SK-N-SH (cell line): ENCODE measurements at places on chromosomes 4 and X. TPM values are rescaled to one million over a fixed set of nuclear protein-coding genes. Genes with fewer than 3 reads are reported as not detected.

- DNase-seq: no peak
- no peaks in the 10 kb centered on the region for H3K27me3 ChIP-seq
- no peaks in the 10 kb centered on the region for H3K36me3 ChIP-seq
- H3K4me3 ChIP-seq: no peak overlapping the region
Measured at GRCh38 chr4:182102576-182102975, 140.6 kb upstream of the TENM3 start.

DNA sequence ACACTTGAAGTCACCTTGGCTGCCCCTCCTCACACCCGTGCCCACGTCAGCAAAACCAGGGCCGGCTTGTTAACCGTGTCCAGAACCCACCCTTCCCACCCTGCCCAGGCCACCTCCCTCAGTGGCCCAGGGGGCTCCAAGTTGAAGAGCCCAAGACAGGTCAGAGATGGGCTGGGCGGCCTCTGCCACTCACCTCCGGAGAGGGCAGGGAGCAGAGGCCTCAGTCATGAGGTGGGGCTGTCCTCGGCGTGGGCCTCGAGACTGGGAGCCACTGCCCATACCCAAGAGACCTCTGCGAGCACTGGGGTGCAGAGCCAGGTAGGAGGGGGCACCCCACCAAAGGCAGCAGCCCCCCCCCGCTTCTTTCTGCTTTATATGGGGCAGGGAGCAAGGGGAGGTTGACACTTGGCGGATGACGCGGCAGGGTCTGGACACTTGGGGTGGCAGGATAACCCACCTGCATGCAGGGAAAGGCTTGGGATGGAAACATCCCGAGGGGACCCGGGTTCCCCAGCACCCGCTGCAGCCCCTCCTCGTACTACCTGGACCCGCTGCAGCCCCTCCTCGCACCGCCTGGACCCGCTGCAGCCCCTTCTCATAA is 38.0 kb upstream of the SPON2 start:
- no peak overlapping the region for H3K27ac ChIP-seq
- H3K36me3 ChIP-seq: peaks cover 3% of the 10 kb centered on the region
- no peak overlapping the region for H3K4me3 ChIP-seq
- H3K4me1 ChIP-seq: peaks cover 42% of the 10 kb centered on the region; the same call in 1 of the 2 replicates

The PABPC1L2B gene
- 0.05 TPM in 2 replicates for polyA plus RNA-seq

DNA sequence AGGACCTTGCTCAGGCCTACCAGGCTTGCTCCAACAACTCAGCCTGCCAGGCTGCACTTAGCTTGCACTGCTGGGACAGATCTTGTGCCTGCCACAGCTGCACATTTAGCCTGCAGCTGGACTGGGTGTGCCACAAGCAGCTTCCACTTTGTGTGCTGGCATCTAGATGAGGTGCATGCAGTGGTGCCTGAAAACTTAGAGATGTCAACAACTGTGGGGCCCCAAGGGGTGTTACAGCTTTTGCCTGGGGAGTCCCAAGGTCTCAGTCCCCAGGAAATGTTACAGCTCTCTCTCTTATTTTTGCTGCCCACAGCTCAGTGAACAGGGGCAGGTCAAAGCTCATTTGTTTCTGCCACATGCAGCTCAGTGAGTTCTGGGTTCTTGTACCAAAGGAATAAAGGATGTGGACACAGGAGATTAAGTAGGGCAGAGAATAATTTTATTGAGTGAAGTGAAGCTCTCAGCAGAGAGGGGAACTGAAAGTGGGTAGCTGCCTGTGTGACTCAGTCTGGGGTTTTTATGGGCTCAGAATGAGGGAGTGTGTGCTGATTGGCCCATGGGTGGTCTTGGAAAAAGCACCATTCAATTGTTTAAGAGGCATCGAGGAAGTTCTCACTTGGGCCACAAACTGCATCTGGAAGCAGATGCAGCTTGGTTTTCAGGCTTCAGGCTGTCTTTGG is 828.3 kb downstream of the TECRL start:
- H3K27ac ChIP-seq: no peak overlapping the region
- DNase-seq: no peak
- no peaks in the 10 kb centered on the region for H3K27me3 ChIP-seq
- H3K4me1 ChIP-seq: no peaks in the 10 kb centered on the region; the same call in 1 of the 2 replicates
- H3K4me3 ChIP-seq: no peak overlapping the region

GRCh38 chrX:155070038-155070437 is 898 bp downstream of the CMC4 start:
- no peaks in the 10 kb centered on the region; the same call in none of the 2 replicates for H3K4me1 ChIP-seq
- DNase-seq: no peak
